Left cardiac atrium (tissue), 4 donors: ENCODE measurements at places on chromosomes 4 and X. TPM values are rescaled to one million over a fixed set of nuclear protein-coding genes. Genes with fewer than 3 reads are reported as not detected.
A peak's percentile ranks its signal among the peaks of the same experiment; 100 is the strongest.

GRCh38 chr4:8427761-8428287 is 12.7 kb downstream of the ACOX3 start:
- DNase-seq: peak; percentile 61

GRCh38 chr4:68182382-68182820 is 52.7 kb upstream of the TMPRSS11F start:
- no peak for DNase-seq

DNA sequence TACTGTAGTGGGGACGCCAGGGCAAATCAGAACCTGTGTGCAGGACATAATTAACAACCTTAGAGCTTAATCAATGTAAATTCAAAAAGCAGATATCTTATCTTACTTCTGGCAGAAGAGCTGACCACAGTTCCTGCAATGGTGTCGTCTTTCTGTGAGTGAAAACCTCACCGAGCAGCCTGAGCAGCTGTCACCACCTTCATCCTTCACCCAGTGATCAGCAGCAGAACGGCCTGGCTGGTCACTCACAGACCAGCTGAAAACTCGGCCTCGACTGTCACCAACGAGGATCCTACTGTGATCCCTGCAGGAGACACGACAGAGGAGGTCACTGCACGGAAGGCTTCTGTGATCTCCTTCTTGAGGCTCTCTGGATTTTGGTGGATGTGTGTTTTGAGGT is 94.2 kb downstream of the CDS1 start:
- no peak for DNase-seq

- DNase-seq: peak; percentile 76
Observed at GRCh38 chr4:7987148-7987989, 47.7 kb upstream of the AFAP1 start.

DNA sequence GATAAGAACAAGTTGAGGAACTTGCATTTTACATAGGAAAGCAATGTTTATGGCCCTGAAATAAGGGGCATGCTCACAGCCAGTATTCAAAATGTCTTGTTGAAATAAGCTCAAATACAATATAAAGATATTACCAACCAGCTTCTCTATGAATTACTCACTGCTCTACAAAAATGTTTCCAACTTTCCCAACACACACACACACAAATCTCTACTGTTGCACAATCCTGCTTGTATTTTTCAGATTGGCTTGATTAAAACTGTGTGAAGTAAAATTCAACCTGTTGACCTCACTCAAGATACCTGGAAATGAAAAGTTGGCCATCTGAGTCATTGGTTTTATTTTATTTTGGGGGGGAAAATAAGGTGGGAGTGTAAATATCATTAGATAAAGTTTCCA is 128.6 kb downstream of the CHIC2 start:
- no peak for DNase-seq

- DNase-seq: no peak
Observed at GRCh38 chrX:94914235-94914634, 1240.2 kb downstream of the FAM133A start.

Gene ALAS2
- total RNA-seq: 1.1 TPM

Gene ITGB1BP2
- total RNA-seq: 115 TPM

Gene BTC
- total RNA-seq: 0.35 TPM

Gene UGT2B10
- total RNA-seq: not detected

Gene BEX2
- 8.4 TPM for total RNA-seq
